ENCODE measurements at places on chromosomes 1 and 21.

DNA sequence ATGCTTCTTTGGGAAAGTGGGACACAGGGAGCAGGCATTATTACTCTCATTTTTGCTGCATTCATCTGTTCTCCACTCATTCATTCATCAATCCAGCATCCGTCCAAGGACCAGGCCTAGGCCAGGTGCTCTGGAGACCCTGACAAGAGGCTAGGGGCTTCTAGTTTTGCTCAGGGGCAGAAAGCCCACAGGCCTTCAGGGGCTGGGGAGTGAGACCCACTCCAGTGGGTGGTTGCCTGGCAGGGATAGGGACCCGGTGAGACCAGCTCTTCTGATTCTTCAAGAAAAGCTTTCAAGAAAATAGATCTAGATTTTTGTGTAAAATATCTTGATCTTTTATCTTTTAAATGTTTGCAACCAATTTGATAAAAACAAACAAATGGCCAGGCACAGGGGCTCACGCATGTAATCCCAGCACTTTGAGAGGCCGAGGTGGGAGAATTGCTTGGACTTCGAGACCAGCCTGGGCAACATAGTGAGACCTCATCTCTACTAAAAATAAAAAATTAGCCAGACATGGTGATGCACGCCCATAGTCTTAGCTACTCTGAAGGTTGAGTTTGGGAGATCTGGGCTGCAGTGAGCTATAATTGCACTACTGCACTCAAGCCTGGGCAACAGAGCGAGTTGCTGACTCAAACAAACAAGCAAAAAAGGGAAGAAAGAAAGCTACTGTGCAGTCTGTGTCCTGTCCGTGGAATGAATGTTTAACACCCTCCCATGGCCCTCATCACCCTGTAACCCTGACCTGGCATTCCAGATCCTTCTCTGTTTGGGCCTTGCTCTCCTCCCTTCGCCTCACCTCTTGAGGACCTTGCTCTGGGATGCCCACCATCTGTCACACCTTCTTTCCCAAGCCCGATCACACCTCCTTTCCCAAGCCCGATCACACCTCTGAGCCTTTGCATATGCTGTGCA is 17.3 kb upstream of the LRP8 start:
- no peak for DNase-seq

- DNase-seq: no peak
Observed at GRCh38 chr1:65170511-65171142, 22.6 kb downstream of the AK4 start.

- no peak for DNase-seq
Observed at GRCh38 chr21:34949499-34949898, 99.6 kb downstream of the RUNX1 start.

- no peak for DNase-seq
Observed at GRCh38 chr1:14338509-14338908, 260.0 kb upstream of the KAZN start.

DNA sequence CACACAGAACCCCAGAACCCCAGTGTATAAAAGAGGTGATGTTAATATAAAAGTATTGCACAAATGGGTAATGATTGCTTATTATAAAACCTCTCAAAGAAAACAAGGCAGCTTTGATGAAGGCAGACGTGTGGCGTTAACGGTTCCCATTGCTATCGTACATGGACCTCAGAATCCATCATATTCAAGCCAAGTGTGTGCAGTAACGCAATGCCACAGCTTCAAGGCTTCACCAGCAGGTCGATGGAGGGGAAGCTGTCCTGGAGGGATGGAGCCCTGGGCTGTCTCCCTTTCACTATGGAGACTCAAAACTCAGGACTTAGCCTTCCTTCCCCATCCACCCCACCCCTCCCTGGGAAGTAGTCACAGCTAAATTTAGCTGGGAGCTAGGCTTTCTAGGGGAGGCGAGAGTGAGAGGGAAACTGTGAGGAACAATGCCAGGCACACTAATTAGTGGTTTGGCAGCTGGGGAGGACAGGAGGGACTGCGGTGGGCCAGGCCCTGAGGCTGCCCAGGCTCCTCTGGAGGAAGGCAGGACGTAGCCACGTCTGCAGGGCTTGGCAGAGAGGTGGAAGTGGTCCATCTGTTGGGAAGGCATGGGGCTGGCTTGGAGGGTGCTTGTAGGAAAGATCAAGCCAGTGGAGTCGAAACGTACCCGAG is 121.2 kb downstream of the HMGB4 start:
- no peak for DNase-seq

DNA sequence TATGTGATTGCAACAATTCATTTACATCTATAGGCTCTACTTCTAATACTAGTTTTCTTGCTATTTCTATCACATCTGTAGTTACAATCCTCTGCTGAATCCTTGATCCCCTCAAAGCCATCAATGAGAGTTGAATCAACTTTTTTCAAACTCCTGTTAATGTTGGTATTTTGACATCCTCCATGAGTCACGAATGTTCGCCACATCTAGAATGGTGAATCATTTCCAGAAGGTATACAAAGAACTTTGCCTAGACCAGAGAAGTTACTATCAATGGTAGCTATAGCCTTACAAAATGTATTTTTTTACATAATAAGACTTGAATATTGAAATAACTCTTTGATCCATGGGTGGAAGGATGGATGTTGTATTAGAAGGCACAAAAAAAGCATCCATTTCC is 110.0 kb downstream of the AMY1C start:
- DNase-seq: no peak

DNA sequence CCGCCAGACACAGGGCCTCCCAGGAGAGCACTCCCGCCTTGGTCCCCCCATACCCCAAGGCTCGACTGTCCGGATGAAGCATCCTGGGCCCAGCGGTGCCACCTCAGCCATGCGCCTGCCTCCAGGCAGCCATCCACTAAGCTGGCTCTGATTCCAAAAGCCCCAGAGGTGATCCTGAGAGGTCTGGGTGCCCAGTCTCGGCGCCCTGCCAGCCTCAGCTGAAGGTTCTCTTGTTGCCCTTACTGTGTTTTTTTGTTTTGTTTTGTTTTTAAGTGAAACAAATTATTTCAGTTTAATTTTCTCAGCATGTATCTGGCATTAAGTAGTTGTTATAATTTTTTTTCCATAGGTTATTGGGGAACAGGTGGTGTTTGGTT is 44.9 kb downstream of the NUAK2 start:
- no peak for DNase-seq

GRCh38 chr1:206457408-206458120 is 12.7 kb upstream of the IKBKE start:
- no peak for DNase-seq

GRCh38 chr1:186754542-186755145 is 74.1 kb upstream of the PLA2G4A start:
- no peak for DNase-seq

DNA sequence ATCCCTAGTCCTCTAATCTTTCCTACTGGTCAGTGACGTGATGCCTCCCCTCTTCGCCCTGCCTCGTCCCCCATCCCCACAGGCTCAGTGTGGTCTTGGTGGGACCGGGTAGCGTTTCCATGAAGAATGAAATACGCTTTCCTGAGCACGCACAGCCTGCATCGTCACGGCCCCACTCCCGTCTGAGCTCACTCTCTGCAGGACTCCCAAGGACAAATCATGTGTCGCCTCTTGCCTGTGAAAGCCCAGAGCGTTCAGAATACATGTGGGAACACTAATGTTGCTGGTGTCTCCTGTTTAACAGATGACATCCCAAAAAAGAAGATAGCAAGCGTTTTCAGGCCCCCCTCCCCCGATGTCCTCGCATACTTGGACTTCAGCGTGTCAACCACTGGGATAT is 49.2 kb downstream of the S100B start:
- no peak for DNase-seq

DNA sequence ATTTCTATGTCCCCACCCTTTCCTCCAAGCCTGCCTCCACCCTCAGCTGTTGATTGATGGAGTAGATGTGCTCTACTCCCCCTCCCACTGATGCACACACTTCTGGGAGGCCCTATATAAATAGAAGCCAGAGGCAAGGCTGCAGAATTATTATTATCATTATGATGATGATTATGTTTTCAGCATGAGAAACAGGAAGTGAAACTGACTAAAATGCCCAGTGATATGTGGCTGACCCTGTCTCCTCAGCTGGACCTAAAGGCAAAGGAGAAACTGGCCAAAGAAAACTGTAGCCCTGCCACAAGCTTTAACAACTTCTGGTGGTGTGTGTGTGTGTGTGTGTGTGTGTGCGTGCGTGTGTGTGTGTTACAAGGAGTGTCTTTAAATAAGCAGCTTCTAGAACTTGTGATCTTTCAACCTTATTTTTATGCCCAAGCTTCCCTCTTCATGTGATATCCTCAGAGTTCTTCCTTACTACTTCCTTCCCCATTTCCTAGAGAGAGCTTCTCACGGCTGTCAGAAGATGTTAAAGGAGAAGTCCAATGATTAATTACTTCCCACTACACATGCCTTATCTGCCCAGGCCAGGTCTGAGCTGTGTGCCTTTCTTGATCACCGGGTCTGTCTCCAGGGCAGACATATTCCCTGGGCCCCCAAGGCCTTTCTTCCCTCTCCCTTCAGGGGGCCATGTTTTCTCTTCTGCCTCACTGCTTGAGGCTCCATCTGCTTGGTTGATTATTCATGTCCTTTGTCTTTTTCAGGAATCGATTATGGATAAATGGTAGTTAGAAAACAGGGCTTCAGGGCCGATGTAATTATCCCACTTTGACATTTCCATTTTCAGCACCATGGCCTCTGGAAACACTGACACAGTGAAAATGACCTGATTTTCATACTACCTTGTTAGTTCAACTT is 11.6 kb upstream of the MAPKAPK2 start:
- DNase-seq: no peak

DNA sequence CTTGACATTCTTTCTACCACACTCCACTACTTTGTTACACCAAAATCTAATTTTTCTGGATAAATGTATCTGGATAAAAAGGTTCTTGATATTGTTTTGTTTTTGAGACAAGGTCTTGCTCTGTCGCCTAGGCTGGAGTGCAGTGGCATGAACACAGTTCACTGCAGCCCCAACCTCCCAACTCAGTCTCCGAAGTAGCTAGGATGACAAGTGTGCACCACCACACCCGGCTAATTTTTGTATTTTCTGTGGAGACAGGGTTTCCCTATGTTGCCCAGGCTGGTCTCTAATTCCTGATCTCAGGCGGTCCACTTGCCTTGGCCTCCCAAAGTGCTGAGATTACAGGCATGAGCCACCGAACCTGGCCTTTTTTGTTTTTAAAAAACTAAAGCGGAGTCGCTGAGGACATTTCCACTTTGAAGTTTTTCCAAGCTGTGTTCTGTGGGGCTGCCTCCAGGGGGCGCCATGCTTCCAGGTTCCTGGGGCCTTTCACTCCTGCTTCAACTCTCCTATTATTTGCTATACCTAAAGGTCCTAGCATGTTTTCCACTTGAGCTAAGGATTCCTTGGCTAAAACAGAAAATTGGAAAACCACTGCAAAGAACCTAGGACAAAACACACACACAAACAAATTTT is 14.1 kb upstream of the NCMAP start:
- DNase-seq: no peak

GRCh38 chr1:21182181-21182731 is 5.6 kb upstream of the EIF4G3 start:
- no peak for DNase-seq

- DNase-seq: no peak
Observed at GRCh38 chr1:164466001-164466421, 93.0 kb upstream of the PBX1 start.

DNA sequence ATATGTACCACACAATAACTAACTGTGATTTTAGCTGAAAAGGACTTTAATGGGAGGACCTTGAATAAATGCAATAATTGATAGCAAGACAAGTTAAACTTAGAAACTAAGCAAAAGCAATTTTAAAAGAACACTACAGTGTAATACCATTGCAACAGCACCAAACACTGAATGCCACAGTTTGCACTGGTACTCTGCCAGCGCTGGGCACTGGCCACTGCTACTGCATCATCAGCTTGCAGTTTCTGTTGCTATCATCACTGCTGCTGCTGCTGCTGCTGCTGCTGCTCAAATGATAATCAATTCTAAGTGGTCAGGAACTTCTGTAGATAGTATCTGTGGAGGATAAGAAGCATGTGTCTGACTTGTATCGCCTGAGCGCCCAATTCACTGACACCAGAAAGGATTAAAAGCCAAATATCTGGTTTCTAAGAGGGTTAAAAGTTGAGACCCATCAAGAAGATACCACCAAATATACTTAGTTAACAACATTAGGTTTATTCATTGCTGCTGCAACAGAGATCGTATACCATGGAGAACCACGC is 306.9 kb downstream of the LRRC40 start:
- no peak for DNase-seq

- no peak for DNase-seq
Observed at GRCh38 chr1:39729842-39730241, 8.8 kb upstream of the PPIE start.

- no peak for DNase-seq
Observed at GRCh38 chr1:17774452-17774851, 19.3 kb downstream of the ACTL8 start.

- no peak for DNase-seq
Observed at GRCh38 chr1:208163539-208163938, 80.6 kb downstream of the PLXNA2 start.

- DNase-seq: no peak
Observed at GRCh38 chr1:202932476-202932875, 5.4 kb upstream of the KLHL12 start.

DNA sequence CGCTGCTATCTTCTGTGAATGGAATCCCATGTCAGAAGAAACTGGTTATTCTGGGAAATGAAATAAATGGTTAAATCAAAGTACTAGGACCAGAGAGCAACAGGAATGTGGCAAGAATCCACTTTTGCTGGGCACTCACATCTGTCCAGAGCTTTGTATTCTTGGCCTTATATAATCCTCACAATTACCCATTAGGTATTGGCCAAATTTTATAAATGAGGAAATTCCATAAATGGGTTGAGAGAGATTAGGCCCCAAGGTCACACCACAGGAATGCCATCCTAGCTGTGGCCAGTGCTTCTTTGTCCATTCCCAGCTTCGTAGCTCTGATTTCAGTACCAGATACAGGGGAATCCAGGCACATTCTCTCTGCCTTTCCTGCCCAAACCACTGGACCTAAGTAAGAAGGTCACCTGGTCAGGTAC is 76.1 kb upstream of the HOOK1 start:
- DNase-seq: no peak

DNA sequence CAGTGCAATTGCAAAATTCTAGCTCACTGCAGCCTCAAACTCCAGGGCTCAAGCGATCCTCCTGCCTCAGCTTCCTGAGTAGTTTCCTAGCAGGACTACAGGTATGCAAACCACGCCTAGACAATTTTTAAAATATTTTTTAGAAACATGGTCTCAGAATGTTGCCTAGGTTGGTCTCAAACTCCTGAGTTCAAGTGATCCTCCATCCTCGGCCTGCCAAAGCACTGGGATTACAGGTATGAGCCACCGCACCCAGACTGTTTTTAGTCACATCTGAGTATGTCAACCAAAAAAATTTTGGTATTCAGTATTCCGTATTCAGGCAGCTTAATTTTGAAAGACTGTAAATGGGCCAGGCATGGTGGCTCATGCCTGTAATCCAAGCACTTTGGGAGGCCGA is 11.2 kb downstream of the TARBP1 start:
- no peak for DNase-seq

DNA sequence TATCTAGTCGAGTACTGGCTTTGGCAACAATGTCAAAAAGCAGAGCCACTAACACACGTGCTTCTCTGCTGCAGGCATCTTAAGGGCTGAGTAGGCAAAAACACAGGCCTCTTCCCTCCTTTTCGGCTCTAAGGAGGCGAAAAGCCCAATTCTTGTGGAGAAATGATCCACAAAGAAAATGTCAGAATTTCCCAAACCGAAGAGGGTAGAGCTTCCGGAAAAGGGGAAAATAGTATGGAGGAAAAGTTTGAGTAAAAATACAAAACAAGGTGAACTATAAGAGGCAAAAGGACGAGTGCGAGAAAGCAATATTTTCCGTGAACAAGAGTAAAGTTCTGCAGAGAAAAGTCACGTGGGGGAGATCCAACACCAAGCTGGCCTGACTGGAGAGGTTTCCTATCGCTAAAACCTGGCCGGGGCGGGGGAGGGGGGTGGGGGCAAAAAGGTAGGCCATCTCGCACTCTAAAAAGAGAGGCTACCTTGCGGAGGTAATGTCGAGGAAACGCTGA is 551 bp downstream of the ZRANB2 start:
- DNase-seq: no peak
